ENCODE measurements at places on chromosomes 16 and 17.
A peak's percentile ranks its signal among the peaks of the same experiment; 100 is the strongest.

- no peak for DNase-seq
These were observed 76.4 kb upstream of the TBX2 start for GRCh38 chr17:61323003-61323908.

DNA sequence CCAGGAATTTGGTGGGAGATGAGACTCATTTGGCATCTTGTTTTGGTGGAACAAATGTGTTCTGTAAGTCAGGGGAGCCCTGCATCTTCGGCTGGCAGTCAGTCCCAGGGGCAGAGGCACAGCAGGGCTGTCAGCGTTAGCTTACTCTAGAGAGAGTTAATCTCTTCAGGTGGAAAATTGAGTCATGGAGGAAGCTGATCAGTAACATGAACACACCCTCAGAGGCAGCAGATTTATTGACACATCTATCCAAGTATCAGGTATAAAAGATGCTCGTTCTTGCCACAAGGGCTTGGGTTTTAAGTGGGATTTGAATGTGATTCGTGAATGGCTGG lies 55.2 kb downstream of the EPN2 start:
- no peak for DNase-seq

DNA sequence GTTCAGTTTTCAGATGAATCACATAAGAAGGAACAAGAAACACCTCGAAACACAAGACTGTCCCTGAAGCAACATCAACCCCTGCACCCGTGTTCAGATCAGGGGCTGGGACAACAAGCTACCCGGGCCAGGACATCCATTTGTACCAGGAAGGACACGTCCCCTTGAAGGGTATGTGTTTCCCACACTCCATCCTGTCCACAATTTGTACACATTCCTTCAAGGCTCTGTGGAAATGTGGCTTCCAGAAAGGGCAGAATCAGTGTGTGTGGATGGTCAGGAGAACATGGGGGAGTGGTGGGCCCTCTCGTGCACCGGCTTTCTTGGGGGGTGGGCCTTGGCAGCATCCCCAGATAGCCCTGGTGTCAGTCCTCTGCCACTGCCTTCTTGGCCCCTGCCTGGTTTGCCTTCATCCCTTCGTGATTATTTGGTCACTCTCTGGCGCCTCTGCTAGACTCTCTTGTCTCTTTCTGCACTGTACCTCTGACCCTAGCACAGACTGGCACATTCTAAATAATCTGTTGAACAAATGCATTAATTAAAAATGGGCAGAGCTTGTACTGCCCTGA lies 10.3 kb downstream of the KIFC3 start:
- DNase-seq: no peak

DNA sequence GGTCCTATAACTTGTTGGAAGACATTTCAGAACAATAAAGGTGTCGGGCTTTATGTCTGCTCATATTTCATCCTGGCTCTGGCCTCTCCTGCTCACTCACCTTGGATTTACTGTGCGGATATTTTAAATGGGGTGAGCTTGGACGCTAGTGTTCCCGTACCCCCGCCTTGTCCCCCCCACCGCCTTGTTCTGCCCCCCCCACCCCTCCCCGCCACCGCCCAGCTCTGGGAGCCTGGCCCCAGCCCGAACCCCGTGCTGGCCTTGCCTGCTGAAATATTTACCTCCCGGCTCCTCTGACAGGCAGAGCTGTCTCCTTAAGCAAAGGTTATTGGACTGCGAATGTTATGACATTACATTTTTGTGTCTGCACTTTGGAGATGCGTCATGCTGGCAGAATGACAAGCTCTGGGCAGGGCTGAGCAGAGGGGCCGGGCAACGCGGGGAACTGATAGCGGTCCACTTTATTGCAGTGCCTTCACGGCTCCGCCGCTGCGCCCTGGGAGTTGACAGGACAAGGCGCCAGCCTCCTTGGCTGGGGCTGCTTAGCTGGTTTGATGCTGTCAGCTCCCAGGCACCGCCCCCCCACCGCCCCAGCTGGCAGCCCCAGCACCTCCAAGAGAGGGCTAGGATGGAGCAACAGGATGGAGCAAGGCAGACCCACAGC lies 222.5 kb upstream of the GSE1 start:
- no peak for DNase-seq

- DNase-seq: peak; percentile 31
These were observed 83.5 kb downstream of the ADCY9 start for GRCh38 chr16:4032768-4033167.

Data from OCI-LY7 (cell line).